Vagina (tissue), 2 donors: ENCODE measurements at places on chromosomes 5 and 9. TPM values are rescaled to one million over a fixed set of nuclear protein-coding genes. Genes with fewer than 3 reads are reported as not detected.

DNA sequence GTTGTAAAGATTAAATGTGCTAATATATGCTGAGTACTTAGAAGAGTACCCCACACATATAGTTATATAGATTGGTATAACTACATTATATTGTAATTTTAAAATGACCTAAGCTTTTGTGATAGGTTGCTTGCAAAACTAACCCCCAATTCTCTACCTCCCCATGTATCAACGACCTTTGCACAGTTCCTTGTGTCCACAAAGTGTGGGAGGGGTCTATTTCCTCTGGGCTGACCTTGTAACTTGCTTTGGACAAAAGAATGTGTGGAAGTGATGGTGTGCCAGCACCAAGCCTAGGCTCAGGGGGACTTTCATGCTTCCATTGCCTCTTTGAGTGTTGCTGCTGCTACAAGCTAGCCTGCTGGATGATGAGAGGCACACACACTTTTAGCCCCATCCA, 20.6 kb downstream of the C5 start:
- no peak for DNase-seq

IQGAP2 gene
- 8.6 TPM for total RNA-seq

SPINK5 gene
- 235 TPM for total RNA-seq

DNA sequence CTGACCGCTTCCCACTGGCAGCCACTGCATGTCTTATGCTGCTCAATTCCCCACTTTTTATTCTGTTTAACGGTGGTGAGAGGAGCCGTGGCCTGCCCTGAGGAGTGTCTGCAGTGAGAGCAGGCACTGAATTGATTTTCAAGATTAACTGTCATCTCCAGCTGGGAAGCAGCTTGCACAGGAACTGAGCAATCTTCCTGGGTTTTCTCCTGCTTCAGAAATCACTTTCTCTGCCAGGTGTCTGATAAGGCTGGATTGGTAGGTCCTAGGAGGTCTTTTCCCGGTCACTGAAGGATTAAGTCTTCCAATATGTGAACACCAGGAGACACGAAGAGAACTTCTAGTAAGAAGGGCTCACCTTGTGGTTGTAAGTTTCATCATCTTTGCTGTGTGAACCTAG, 181.1 kb upstream of the RAD23B start:
- no peak for DNase-seq

STPG3 gene
- not detected for total RNA-seq

GFI1B gene
- total RNA-seq, result not detected

- DNase-seq, result no peak
Measured at GRCh38 chr5:172904643-172905345, 54.4 kb upstream of the RPL26L1 start.
